Substantia nigra (tissue), 51 donors: ENCODE measurements at places on chromosomes 4 and X.

- DNase-seq = no peak
Observed at GRCh38 chr4:22553560-22553959, 37.7 kb upstream of the ADGRA3 start.

DNA sequence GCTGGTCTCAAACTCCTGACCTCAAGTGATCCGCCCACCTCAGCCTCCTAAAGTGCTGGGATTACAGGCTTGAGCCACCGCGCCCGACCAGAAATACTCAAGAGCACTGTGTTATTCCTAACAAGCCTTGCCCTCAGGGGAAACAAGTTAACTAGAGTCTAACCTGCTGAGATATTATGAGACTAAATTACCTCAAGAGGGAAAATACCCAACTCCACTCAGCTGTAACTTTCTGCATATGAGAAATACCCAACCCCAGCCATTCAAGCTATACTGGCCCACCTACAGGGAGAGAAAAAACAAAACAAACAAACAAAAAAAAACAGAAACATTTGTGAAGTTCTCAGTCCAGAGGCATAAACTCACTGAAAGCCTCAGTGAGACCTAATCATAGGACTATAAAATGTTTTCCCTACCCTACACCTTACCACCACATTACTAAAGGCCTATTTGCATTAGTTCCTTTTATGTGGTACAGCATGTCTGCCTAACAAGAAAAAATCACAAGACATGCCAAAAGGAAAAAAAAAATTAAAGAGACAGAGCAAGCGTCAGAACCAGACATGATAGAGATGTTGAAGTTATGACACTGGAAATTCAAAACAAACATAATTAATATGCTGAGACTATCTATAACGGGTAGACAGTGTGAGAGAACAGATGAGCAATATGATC is 876.0 kb downstream of the FSTL5 start:
- no peak for DNase-seq

DNA sequence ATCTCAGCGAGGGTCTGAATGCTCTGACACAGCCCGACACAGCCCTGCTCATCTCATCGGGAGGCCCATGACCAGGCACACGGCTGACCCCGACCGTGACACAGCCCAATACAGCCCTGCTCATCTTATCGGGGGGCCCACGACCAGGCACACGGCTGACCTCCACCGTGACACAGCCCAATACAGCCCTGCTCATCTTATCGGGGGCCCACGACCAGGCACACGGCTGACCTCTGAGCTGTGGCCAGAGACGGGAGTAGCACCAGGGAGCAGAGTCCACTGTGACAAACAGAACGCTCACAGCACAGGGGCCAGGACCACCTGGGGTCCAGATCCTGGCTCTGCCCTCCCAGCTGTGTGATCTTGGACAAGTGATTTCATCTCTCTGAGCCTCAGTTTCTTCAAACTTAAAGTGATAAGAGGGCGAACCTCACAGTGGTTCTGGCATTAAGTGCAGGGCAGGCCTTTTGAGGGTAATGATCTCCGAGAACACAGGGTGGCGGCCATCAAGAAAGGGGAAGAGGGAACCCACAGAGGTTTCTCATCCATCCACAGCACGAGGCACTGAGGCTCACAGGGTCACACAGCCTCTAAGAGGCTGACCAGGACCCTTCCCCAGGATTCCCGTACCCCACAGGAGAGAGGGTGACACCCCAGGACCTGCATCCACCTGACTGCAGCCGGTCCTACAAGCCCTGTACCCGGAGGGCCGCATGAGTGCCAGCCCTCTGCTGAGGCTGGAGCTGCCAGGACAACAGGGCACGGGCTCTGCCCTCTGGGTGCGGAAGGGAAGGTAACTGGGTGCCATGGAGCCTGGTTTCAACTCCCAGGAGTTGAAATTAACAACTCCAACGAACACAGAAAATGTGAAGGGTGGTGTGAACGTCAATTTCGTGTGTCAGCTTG is 60.1 kb downstream of the WFS1 start:
- DNase-seq = no peak

- DNase-seq = no peak
Observed at GRCh38 chr4:89173336-89174090, 62.2 kb downstream of the TIGD2 start.

DNA sequence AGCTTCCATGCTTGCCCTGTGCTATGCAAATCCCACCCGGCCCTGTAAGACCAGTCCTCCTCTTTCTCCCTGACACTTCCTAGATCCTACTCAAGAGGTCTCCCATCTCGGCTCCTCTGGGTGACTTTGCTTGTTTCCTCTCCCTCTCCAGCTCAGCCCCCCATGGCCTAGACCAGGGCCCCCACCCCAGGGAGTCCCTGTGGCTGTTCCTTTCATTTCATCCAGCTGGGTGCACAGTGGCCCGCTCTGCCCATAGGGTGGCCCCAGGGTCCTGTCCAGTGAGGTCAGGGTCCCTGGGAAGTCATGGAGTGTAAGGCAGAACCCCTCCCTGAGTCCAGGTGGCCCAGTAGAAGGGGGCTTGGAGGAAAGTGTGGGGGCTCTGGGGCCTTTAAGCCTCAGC is 52.3 kb upstream of the NKX1-1 start:
- DNase-seq = no peak

DNA sequence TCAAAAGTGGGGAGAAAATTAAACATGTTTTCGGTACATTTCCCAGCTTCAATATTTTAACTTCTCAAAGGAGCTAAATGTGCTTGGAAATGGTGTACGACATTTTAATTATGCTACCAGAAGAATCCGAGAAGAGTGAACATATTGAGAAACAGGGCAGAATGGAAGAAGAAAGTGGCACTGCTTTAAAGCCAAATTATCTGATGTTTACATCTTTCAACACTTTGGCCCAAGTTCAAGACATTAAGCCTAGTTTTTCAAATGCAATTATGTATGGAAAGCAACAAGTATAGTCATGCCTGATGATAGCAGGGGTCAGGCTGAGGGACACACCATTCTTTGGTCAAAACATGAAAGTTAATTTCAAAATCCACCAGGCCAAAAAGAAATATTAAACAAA is 577.9 kb upstream of the ZFP42 start:
- DNase-seq = no peak

DNA sequence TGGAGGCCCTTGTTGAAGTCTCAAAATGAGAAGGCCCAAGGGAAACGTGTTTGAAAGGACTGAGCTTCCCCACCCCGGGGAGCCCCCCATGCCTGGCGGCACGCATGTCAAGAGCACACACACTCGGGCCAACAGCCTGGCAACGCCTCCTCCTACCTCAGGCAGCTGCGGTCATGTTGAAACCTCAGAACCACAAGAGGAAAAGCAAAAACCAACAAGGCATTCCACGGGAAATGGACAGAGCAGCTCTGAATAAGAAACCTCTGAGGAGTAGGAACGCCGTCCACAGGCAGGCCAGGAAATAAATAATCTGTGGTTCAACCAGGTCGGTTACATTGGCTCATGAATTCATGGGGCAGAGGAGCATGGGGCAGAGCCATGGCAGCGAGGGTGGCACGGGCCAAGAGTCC is 95.7 kb upstream of the AFAP1 start:
- no peak for DNase-seq

- no peak for DNase-seq
Observed at GRCh38 chr4:19776929-19777328, 474.8 kb upstream of the SLIT2 start.

DNA sequence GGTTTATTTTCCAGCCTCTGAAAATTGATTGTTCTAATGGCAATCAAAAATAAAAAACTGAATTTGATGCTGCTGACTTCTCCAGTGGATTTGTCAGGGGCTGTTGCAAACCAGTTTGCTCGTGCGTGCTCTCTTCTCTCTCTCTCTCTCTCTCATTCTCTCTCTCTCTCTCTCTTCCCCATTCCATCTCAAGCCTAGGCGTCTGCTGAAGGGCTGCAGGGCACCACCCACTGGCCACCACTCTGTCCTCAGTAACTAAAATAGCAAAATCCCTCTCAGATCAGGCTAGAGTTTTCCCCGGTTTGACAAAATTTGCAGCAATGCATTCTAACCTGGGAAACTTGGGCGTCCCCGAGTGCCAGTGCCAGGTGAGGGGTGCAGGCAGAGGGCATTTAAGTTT is 19.4 kb downstream of the NKX6-1 start:
- DNase-seq = no peak

- no peak for DNase-seq
Observed at GRCh38 chrX:136778020-136778419, 2.7 kb downstream of the ARHGEF6 start.

GRCh38 chr4:148857239-148857972 is 415.2 kb upstream of the NR3C2 start:
- DNase-seq = no peak

DNA sequence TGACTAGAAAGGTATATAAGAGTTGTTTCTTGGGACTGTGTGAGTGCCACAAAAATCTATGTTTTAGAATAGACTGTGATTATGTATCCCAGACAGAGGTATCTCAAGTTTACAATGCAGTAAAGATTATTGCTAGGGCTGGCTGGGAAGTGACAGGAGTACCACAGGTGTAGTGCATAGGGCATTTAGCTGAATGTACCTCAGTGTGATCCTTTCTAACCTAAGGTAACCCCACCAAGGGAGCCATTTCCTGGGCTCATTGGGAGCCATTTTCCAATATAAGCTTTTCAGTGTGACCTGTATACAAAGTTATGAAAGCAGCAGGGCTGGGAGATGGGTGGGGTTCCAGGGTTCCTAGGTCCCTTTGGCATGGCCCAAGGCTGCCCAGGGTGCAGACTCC is 6.1 kb upstream of the LEF1 start:
- DNase-seq = no peak

DNA sequence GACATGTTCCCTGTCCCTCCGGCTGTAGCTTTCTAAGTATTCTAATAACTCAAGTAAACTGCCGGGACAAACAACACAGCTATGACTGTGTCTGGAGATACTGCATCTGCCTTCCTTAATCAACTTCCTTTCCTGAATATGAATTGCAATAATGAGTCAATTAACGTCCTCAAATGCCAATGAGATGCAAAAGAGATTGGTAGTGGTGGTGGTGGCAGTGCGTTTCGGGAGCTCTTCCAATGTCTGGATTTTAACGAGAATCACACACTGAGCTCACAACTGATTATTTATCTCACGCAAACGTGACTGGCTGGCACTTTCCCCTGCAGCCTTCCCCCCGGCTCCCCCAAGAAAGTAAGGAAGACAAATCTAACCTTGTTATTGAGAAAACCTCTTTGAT is 226.1 kb upstream of the GK2 start:
- no peak for DNase-seq

- no peak for DNase-seq
Observed at GRCh38 chr4:56730097-56730496, 49.0 kb upstream of the HOPX start.

- DNase-seq = no peak
Observed at GRCh38 chr4:148868191-148868590, 426.0 kb upstream of the NR3C2 start.

- DNase-seq = no peak
Observed at GRCh38 chr4:8649631-8650361, 57.2 kb downstream of the CPZ start.
